Suppressor macrophage (primary cell): ENCODE measurements at places on chromosomes 13 and 19.

- peak; percentile 39 for DNase-seq
Measured at GRCh38 chr19:10510301-10510802, 6.9 kb downstream of the S1PR5 start.

- DNase-seq: peak; percentile 2
Measured at GRCh38 chr13:104773775-104774174, 1707.6 kb upstream of the SLC10A2 start.

DNA sequence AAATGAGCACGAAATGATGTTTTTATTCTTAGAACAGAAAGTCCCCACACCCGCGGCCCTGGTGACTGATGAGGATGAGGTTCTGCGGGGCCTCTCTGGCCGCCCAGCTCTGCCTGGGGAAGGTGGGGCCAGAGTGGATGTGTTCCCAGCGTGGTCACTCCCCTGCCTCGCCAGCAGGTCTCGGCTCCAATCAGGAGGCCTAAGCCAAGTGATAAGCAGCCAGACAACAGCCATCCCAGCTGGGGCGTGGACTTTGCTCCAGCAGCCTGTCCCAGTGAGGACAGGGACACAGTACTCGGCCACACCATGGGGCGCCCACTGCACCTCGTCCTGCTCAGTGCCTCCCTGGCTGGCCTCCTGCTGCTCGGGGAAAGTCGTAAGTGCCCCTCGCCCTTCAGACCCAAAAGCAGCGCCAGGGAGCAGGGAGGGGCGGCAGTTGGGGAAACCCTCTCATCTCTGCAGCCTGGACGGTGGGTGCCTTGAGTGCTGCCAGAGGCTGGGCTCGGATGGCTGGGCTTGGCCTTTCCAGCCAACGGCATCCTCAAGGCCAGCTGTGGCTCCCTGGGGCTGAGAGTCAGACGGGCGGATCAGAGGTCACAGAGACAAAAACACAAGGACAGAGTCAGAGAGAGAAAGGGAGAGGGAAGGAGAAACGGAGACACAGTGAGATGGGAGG lies at the start of gene F10:
F10 (plus strand) TSS at position 250 of the 676 bp plus-strand sequence; CDS start at position 307, 57 bp downstream.
- DNase-seq: no peak

GRCh38 chr19:28420811-28421550 lies 792.0 kb downstream of the UQCRFS1 start:
- DNase-seq: no peak

DNA sequence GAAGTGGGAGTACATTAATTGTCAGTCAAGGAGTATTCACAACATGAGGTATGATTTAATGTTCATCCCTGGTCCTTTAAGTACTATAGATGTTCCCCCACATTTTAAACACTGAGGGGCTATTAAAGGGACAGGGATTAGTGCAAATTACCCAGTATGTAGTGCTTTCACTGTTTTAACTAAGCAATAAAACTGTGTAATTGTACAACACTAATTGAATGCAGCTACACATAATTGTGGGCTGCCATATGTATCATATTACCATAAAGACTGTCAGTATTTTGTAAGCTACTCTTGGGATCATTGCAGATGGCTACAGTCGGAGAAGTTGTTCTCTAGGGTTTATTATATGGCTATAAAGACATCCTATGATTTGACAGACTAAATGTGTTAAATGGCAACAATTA lies 316.6 kb downstream of the DCLK1 start:
- DNase-seq: no peak

DNA sequence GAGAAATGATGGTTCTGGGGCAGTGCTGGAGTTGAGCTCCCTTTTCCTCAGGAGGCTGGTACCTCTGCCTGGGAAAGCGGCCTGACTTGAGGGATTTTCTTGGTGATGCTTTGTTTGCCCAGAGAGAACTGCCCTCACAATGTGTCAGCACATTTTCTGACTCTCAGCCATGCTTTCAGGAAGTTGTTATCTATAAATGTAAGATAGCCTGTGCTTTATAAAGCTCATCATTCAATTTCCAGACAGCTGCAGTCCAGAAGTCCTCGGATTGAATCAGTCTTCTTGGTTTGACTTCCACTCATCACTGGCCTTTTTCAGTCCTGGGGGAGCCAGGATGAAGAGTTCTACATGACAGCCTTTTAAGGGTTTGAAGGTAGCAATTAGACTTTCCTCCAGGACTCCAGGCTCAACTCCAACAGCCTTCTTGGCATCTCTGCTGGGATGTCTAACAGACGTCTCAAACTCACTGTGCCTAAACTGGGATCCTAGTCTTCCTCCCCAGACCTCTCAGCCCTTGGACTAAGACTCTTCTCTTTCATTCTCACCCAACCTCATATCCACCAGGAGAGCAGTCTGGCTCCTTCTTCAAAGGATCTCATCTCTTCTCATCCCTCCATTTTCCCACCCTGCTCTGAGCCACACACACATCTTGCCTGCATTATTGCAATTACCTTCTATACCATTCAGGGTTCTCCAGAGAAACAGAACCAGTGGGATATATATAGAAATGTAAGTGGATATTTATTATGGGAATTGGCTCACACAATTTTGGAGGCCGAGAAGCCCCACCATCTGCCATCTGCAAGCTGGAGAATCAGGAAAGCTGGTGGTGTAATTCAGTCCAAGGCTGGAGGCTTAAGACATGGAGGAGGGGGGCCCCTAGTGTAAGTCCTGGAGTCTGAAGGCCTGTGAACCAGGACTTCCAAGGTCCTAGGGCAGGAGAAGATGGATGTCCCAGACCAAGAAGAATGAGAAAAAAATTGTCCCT lies 13.1 kb downstream of the ERICH6B start:
- no peak for DNase-seq

DNA sequence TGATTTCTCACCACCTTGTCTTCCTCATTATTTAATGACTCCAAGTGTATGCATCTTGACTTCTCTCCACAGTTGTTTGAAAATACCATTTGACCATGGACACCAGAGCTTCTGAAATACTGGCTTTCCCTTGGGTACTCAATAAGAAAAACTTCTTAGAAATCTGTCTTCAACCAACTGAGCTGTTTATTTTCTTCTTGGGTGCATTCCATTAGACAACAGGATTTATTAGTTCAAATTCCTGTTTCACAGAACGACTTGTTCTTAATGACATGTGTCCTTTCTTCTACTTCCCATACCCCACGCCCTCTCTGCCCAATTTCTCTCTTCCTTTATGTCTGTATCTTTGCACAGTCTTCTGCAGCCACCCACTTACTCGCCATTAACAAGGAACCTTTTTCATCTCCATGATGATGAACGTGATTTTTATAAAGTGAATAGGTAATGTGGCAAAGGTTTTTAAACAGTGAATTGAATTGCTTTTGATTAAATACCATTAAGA lies 11.3 kb upstream of the ITM2B start:
- no peak for DNase-seq

DNA sequence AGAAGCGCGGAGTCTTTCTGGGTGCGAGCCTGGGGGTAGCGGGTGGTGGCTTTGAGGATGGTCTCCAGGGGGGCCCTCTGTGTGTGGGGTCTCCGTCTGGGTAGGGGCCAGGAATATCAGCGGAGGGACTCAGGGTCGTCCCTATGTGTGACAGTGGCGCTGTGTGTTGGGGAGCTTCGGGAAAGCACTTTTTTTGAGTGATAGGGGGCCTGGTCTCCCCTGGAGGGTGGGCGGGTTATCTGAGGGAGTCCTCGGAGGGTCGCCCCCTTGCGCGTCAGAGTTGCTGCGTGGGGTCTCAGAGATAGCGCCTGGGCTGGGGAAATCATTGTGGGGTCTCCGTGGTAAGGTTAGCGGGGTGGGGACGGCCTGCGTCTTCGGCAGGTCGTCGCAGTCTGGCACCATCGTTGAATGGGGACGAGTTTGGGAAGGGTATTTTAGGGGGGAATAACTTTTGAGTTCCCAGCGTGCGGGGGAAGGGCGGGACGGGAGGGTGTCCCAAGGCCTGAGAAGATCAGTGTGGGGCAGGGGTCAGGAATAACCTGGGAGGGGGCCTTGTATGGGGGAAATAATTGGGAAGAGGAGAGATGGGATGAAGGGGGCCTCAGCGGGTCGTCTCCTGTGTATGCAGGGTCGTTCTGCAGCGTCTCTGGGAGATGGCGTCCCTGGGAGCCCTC lies 857 bp downstream of the IER2 start:
- peak; percentile 15 for DNase-seq

DNA sequence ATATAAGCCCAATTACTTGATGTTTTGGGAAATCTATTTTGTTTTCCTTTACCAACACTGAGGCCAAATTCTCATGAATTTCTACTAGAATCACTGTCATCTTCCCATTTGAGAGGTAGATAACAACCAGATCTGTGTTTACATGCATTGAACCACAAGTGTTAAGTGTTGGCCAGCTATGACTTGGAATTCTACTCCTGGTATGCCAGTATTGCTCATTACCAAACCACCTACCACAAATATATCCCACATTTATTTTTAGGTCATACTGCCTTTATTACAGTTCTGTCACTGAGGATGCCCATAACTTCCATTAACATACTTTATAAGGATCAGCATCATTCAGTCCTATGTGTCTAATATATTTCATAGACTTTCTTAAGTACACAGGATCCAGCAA lies 328.9 kb downstream of the DIAPH3 start:
- DNase-seq: no peak

- DNase-seq: no peak
Measured at GRCh38 chr13:39185326-39185725, 147.1 kb downstream of the NHLRC3 start.

DNA sequence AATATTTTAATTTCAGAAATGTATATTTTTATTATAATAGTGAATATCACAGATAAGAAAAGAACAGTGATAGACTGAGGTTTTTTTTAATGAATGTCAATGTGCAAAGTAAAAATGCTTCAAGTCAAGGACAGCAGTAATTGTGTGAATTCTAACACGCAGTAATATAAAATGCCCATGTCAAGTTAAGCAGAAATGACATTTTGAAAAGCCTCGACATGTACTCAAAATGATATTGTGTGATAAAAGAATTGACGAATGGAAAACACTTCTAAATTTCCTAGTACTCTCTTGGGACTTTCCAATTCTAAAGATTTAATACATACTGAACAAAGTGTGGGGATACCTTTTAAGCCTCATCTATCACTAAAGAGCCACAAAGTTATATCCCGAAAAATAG lies 172.6 kb downstream of the SLITRK6 start:
- DNase-seq: no peak

DNA sequence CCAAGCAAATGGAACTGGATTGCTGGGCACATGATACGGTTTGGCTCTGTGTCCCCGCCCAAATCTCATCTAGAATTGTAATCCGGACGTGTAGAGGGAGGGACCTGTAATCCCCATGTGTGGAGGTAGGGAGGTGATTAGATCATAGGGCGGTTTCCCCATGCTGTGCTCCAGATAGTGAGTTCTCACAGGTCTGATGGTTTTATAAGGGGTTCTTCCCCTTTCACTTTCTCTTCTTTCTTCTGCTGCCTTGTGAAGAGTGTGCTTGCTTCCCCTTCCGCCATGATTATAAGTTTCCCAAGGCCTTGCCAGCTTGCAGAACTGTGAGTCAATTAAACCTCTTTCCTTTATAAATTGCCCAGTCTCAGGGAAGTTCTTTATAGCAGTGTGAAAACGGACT lies 32.6 kb upstream of the MTIF3 start:
- DNase-seq: peak; percentile 75

DNA sequence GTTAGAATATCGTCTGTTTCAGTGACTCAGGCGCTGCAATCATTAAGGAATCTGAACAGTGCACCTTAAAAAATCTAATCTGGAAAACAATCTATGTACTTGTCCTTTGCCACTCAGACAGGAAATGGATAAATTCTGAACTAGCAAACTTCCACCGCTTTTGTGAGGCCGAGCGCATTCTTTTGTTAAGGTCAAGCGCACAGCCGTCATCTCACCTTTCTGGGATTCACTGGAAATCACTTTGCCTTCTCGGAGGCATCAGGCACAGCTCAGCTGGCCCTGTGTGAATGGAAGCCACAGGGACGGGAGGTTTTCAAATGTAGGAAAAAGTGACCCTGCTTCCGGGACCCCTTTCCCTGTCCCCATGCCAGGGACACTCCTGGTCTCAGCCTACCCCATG lies 28.2 kb upstream of the SPACA7 start:
- no peak for DNase-seq

DNA sequence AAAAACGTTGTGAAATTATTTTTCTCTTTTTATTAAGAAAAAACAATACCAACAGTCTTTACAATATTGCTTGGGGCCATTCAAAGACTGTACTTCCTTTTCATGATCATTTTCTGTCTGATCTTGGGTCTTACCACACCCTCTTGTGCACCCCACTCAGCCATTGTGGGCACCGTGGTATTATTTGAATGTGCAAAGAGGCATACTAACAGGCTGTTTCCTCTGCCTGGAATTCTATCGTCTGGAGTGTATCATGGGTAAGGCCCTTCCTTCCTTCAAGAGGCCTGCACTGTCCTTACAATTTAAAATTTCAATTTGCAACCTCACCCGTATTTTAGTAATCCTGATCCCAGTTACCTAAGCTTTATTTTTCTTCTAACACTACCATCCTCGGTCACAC lies 76.5 kb downstream of the FGF14 start:
- DNase-seq: no peak

DNA sequence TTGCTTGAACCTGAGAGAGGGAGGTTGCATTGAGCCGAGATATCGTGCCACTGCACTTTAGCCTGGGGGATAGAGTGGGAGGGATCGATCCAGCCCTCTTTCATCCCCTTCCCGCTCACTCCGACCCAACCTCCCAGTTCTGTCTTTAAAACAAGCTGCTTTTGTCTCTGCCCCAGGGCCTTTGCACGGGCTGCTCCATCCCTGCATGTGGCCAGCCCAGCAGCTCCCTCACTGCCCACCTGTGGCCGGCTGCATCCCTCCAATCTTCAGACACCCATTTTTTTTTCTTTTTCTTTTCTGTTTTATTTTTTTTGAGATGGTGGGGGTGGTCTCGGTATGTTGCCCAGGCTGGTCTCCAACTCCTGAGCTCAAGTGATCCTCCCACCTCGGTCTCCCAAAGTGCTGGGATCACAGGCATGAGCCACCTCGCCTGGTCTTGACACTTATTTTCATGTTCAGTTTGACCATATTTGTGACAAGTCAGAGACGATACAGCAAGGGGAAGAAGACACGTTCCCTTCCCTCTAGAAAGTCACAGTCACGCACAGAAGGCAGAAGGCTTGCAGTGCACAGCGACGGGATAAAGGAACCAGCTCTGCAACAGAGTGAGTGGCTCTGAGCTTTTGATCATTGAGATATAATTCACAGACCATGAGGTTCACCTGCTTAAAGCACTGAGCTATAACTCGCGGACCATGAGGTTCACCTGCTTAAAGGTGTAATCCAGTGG lies 31.8 kb downstream of the EFNA2 start:
- peak; percentile 41 for DNase-seq

GRCh38 chr13:99663908-99664307 lies 162.6 kb downstream of the TM9SF2 start:
- DNase-seq: no peak

DNA sequence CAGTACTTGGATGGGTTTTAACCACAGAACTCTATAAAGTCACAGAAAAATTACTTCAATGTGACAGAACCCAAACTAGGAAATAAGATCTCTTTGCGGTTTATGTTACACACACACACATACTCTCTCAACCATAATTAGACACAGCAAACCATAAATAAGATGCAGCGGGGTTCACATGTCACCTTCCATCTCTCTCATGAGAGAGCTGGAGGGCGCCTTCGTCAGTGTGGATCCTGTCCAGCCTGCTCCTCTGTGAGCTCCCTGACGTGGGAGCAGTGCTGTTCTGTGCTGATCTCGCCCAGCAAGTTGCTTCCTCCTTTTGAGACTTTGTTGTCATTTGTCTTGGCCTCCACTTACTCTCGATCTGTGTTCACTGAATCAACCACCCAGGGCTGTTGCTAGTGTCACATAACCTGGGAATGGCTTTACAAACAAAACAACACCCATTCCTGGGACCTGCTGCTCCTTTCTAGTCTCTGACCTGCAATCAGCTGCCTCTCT lies 204.9 kb upstream of the KL start:
- peak; percentile 41 for DNase-seq
